Stimulated activated CD8-positive, alpha-beta memory T cell treated with anti-CD3 and anti-CD28 coated beads, Interleukin-4, amount 100 ng/mL, for 1 hour (primary cell): ENCODE measurements at places on chromosomes 1 and 21.

DNA sequence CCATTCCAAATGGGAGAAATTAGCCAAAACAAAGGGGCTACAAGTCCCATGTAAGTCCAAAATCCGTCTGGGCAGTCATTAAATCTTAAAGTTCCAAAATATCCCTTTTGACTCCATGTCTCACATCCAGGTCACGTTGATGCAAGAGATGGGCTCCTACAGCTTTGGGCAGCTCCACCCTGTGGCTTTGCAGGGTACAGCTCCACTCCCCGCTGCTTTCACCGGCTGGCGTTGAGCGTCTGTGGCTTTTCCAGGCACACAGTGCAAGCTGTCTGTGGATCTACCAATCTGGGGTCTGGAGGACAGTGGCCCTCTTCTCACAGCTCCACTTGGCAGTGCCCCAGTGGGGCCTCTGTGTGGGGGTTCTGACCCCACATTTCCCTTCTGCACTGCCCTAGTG, 130.2 kb downstream of the TPR start:
- no peak for DNase-seq

- DNase-seq = no peak
Observed at GRCh38 chr1:4253935-4254334, 353.9 kb upstream of the C1orf174 start.

DNA sequence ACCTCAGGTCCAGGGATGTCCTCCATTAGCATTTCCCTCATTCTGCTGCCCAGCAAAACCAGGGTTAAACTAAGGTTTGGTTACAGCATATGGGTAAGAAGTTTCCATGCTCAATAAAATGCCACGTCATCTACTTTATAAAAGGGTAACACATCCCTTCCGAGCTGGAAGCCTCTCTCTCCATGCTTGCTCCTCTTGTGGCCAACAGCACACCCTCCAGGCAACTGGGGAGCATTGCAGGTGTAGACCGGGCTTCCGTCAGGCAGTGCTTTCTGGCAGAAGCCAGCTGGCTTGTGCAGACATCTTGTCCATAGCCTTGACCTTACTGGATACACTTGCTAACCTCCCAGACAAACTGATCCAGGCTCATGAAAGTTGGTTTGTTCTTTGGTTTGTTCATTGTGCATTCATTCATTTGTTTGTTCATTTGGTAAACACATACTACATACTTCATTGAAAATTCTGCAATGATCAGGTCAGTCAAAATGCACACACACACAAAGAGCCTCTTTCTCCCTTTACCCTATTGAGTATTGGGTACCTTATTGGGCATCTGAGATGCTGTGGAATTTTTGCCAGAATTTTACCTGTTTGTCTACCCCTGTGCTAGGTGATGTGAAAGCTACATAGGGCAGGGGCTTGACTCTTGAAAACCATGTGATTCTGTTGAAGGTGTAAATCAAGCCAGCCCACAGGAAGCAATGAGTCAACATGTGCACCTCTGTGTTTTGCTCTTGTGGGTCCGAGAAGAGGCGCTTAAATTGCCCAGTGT, 422.8 kb downstream of the CAMTA1 start:
- DNase-seq = no peak

GRCh38 chr1:226954337-226954736, 14.2 kb downstream of the COQ8A start:
- no peak for DNase-seq
